Lung (tissue), 17 donors: ENCODE measurements at places on chromosomes 6 and 20.

DNA sequence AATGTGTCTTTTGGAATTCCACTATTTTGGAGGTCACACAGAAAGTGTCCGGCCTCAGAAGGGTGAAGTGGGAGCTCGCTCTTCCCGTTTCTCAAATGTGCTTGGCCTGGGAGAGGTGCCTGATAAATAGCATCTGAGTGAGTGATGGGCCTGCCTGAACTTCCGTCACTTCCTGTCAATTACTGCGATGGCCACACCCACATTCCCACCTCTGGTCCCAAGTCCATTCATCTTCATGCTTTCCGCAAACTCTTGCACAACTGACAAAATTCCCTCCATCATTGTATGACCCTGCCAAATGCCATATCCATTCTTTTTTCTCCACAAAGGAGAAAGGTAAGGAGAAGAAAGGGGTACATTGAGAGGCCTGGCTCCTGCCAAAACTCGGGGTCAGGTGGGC, 169.0 kb downstream of the QKI start:
- DNase-seq = no peak

DNA sequence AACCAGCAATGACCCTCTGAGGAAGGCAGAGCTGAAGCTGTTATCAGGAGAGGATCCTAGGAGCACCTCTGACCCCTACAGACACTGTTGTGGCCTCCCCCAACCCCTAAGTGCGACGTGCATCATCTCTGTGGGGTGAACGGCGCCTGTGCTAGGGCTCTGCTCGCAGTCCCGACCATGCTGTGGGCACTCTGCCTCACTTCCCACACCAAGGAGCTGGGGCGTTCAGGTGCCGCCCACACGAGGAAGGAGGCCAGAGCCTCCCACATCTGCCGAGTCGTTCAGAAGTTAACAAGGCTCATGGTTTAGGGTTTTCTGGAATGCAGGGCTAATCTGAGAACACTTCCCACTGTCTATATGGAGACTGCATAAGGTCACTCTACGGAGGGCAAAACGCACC, 62.1 kb downstream of the GINS1 start:
- no peak for DNase-seq

GRCh38 chr20:62791301-62792181, 4.7 kb upstream of the MRGBP start:
- peak; percentile 92 for DNase-seq

DNA sequence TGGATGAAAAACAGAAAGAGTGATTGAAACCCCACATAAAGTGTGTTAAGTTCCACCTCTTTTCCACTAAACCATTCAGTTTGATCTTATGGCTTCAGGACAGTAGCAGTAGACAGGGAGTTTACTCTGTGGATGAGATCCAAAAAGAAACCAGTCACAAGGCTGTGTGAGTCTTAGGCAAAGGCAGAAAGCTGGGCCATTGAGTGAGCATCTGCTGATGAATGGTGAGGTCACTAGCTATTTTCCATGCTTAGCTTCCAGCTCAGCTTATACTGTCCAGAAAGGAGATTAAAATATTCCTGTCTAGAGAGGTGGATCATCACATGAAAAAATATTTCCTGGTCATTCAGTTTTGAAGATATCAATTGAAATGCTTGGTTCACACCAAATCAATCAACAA, 1643.9 kb downstream of the HACE1 start:
- no peak for DNase-seq

GRCh38 chr20:44448753-44449546, 26.7 kb upstream of the TTPAL start:
- no peak for DNase-seq

DNA sequence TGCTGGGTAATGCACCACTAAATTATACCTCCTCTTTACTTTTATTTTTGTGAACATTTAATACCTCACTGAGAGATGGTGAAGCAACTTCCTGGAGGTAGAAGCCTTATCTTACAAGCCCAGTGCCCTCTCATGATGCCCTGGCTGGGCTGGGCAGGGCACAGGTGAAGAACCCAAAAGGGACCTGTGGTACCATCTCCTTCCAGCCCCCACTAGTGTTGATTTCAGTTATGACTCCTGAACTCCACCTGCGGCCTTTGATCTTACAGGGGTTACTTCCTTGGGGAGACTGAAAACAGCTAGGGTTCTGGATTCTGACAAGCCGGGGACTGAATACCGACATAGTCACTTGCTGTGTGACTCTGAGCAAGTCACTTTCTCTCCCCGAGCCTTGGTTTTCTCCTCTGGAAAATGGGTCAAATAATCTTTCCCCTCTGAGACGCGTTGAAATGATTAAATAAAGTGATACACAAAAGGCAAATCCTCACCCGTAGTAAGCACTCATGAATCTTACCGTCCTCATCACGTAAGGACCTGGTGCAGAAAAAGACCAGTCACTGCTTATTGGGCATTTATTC, 1.2 kb downstream of the SLC13A3 start:
- DNase-seq = no peak

GRCh38 chr6:66935612-66936011, 1228.6 kb upstream of the EYS start:
- DNase-seq = no peak

DNA sequence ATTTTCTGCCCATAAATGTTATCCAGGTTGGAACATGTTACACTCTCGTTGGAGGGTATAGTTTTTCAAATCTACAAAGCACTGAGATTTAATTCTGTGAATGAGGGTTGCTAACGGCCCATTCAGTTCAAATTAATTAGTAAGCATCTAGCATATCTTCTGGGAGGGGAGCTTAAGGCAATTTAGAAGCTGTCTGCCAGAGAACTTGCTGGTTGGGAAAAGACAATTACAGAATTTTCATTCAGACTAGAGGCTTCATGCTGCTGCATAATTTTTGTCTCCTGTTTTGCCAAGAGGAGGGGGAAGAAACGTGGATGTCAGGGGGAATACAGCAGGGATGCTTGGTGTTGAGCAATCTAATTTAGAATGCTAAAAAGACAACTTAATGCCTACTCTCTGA, 268.3 kb upstream of the FAM83B start:
- no peak for DNase-seq
